D341Med (cell line): ENCODE measurements at places on chromosomes 5 and 9.
A peak's percentile ranks its signal among the peaks of the same experiment; 100 is the strongest.

DNA sequence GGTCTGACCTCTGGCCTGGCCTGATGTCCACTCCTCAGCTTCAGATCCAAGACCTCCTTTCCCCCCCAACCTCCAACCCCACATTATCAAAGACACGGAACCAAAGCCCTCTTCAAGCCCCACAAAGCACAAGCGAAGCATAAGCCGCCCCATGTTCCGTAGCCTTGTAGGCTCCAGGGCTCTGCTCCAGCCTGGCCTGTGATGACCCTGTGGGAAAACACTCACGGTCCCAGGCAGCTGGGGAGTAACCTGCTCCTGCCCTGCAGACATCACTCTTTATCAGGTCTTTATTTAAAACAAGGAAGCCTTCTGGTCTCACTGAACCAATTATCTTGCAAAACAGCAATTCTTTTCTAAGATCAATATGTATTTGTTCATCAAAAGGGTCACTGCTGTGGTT, 15.4 kb upstream of the WNK2 start:
- no peak for DNase-seq

- no peak for DNase-seq
These were observed 292.9 kb downstream of the MED10 start for GRCh38 chr5:6085341-6085860.

GRCh38 chr9:35728041-35728971, 3.7 kb downstream of the TLN1 start:
- DNase-seq: no peak

GRCh38 chr5:2840372-2840915, 89.0 kb upstream of the IRX2 start:
- no peak for DNase-seq

DNA sequence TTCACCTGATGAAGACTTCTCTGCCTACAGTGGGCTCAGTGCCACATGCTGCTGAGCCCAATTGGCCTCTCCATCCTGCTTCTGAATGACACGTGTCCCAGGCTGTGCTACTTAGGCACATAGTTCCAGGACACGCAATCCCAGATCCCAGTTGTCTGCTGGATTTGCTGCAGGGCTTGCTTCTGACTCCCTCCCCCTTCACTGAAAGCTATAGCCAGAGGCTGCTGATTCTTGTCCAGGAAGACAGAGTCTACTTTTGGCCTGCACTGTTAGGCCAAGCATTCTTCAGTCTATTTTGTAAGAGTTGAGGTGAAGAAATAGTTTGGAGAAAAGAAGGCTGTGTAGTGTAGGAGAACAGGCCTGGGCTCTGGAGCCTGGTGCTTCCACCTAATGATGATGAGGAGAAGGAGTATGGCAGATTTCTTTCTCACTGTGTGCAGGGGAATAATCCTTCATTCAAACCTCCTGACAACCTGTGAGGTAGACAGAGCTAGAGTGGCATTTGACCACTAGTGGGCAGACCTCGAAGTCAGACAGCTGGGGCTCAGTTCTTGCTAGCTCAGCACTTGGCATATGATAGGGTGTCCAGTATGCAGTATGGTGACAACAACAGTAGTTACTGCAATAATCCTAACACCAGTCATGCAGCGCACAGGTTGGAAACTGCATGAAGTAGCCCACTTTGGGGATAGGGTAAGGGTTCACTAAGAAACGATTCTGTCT, 19.5 kb upstream of the ASPN start:
- DNase-seq: peak; percentile 52
